Nephron progenitor cell (in vitro differentiated cells): ENCODE measurements at places on chromosomes 6 and 20.

DNA sequence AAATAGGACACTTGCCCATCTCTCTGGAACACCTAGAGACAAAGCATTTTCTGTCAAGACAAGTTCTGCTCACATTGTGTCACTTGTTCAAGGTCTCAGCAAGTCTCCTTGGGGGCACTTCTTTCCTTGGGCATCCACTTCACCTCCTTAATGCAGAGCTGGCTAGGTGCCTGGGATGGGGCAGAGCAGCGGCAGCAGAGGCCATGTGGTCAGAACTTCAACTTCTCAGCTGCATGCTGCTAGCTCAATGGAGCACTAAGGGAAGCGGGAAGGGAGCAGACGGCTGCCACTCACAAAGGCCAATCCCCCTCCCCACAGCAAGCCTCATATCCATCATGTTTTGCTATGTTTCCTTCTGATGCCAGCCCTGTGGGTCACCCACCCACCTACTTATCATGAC lies 31.5 kb downstream of the NEDD9 start:
- peaks cover 57% of the 10 kb centered on the region for H3K4me1 ChIP-seq
- no peaks in the 10 kb centered on the region for H3K27me3 ChIP-seq
- no peak overlapping the region for H3K27ac ChIP-seq

GRCh38 chr6:26311385-26312095 lies 53.5 kb upstream of the BTN3A2 start:
- peak overlapping the region; percentile 49 for H3K27ac ChIP-seq
- no peaks in the 10 kb centered on the region for H3K36me3 ChIP-seq
- H3K4me3 ChIP-seq = peak overlapping the region; percentile 86
- peaks cover 15% of the 10 kb centered on the region for H3K4me1 ChIP-seq
- DNase-seq = peak; percentile 32

- no peak overlapping the region for H3K27ac ChIP-seq
- H3K27me3 ChIP-seq = no peaks in the 10 kb centered on the region
- H3K4me1 ChIP-seq = no peaks in the 10 kb centered on the region
- no peak for DNase-seq
- no peak overlapping the region for H3K4me3 ChIP-seq
These were observed 1269.6 kb upstream of the CITED2 start for GRCh38 chr6:140644017-140644416.

DNA sequence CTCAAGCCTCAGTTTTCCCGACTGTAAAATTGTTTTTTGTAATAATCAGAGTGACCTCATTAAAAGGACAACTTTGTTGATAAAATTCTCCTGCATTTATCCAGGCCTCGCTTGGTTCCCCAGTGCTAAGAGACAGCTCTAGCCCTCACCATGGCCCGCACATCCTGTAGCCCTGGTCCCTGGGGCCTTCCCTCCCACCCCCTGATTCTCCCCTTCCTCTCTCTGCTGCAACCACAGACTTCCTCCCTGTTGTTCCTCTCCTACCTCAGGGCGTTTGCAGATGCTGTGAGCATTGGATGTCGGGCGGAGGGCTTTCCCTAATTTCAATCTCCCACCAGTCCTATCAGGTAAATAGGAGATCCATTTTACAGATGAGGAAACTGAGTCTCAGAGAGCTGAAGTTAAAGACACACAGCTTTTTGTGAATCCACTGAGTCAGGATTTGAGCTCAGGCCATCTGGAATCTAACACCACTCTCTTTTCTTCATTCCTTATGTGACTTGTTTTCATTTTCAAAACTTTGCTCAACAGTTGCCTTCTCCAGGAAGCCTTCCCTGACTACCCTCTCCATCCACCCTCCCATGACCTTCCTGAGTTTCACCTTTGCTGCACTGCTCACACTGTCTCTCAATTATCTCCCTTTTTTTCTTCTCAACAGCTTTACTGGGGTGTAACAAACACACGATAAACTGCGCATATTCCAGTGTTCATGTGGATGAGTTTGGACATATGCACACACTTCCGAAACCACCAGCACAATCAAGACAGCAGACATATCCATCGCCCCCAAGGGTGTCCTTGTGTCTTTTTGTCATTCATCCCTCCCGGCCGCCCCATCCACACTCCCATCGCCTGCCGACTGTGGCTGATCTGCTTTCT lies 107.1 kb downstream of the CEBPB start:
- no peaks in the 10 kb centered on the region for H3K36me3 ChIP-seq
- no peak overlapping the region for H3K4me3 ChIP-seq
- DNase-seq = no peak
- no peak overlapping the region for H3K27ac ChIP-seq
- H3K27me3 ChIP-seq = peaks cover 17% of the 10 kb centered on the region
- peaks cover 7% of the 10 kb centered on the region for H3K4me1 ChIP-seq

- no peak overlapping the region for H3K4me3 ChIP-seq
- peaks cover 2% of the 10 kb centered on the region for H3K27me3 ChIP-seq
- no peak overlapping the region for H3K27ac ChIP-seq
- no peak for DNase-seq
- H3K36me3 ChIP-seq = no peaks in the 10 kb centered on the region
- peaks cover 20% of the 10 kb centered on the region for H3K4me1 ChIP-seq
These were observed 92.7 kb upstream of the DTNBP1 start for GRCh38 chr6:15755526-15755925.

GRCh38 chr20:9837634-9838033 lies 1.2 kb downstream of the PAK5 start:
- H3K27ac ChIP-seq = no peak overlapping the region
- peaks cover 7% of the 10 kb centered on the region for H3K36me3 ChIP-seq
- peak overlapping the region; percentile 78 for H3K4me3 ChIP-seq

DNA sequence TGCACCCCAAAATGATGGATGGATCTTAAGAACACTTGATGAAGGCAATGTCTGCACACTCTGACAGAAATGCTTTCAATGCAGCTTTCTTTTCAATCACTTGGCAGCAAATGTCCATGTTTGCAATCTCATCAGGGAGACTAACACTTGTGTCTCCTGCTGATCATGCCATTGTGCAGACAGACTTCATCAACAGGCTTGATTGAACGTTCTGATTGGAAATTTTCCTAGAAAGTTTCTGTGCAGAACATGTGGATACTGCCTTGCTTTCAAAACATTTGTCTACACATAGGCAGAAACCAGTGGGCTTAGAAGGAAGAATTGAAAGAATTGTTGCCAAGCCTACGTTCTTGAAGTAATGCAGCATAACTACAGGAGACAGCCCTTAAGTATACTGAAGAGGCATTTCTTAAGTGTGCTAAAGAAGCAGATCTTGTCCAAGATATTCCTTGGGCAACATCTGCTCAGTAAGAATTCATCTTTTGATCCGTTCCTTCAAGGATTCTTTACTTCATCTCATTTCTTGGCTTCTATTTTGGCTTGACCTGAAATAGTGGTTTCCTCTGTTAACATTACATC lies 120.4 kb upstream of the PLCB4 start:
- peaks cover 42% of the 10 kb centered on the region for H3K4me1 ChIP-seq
- no peak overlapping the region for H3K4me3 ChIP-seq
- peaks cover 7% of the 10 kb centered on the region for H3K27me3 ChIP-seq
- H3K36me3 ChIP-seq = no peaks in the 10 kb centered on the region
- no peak for DNase-seq

DNA sequence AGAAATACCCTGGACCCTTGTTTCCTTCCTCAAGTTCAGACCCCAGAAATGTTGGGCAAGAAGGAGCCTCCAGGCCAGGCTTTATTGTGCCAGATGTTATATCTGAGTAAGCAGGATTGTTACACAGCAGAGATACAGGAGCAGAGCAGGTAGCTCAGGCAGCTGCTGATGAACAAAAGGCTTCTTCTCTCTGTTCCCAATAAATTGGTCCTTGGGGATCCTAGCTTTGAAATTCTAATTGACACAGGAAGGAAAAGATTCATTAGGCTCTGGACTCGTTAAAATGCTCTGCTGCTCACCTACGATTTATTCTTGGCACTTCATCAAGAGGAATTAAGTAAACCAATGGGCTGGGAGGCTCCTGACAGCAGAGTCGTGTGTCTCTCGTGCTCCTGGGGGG lies 54.2 kb downstream of the RALY start:
- peaks cover 41% of the 10 kb centered on the region for H3K4me1 ChIP-seq
- H3K27ac ChIP-seq = peak overlapping the region; percentile 46
- no peaks in the 10 kb centered on the region for H3K27me3 ChIP-seq
- DNase-seq = no peak
- peaks cover 13% of the 10 kb centered on the region for H3K36me3 ChIP-seq
- no peak overlapping the region for H3K4me3 ChIP-seq

GRCh38 chr20:51432875-51433274 lies 109.6 kb downstream of the NFATC2 start:
- DNase-seq = no peak
- H3K27me3 ChIP-seq = peaks cover 11% of the 10 kb centered on the region
- H3K4me3 ChIP-seq = no peak overlapping the region
- H3K4me1 ChIP-seq = peaks cover 47% of the 10 kb centered on the region

DNA sequence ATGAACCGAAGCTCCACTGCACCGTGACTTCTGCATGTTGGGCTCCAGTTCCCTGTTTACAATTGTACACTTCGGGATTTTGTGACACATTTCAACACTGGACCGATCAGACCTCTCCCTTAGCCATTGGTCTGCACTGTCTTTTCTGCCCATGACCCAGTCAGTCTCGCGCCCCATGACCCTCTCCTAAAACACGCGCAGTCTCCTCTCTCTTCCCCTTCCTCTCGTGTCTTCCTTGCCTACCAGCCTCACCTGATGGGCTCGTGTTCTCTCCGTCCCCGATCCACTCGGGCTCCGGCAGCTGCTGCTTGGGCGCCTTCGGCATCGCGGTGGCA lies 535 bp upstream of the ABCF1 start:
- H3K4me3 ChIP-seq = peak overlapping the region; percentile 95
- peak overlapping the region; percentile 30 for H3K27ac ChIP-seq
- peaks cover 16% of the 10 kb centered on the region for H3K27me3 ChIP-seq
- peaks cover 46% of the 10 kb centered on the region for H3K4me1 ChIP-seq
- H3K36me3 ChIP-seq = peaks cover 2% of the 10 kb centered on the region

- peaks cover 15% of the 10 kb centered on the region for H3K27me3 ChIP-seq
- peaks cover 37% of the 10 kb centered on the region for H3K4me1 ChIP-seq
- H3K4me3 ChIP-seq = no peak overlapping the region
- no peaks in the 10 kb centered on the region for H3K36me3 ChIP-seq
These were observed 91.6 kb downstream of the MRPL14 start for GRCh38 chr6:44035621-44036020.

- DNase-seq = no peak
- no peak overlapping the region for H3K4me3 ChIP-seq
- no peaks in the 10 kb centered on the region for H3K27me3 ChIP-seq
- H3K36me3 ChIP-seq = no peaks in the 10 kb centered on the region
- no peaks in the 10 kb centered on the region for H3K4me1 ChIP-seq
- H3K27ac ChIP-seq = no peak overlapping the region
These were observed 19.2 kb upstream of the POLR1H start for GRCh38 chr6:30041821-30042220.

- H3K27ac ChIP-seq = no peak overlapping the region
- DNase-seq = no peak
- H3K4me1 ChIP-seq = peaks cover 9% of the 10 kb centered on the region
- H3K36me3 ChIP-seq = no peaks in the 10 kb centered on the region
- peaks cover 12% of the 10 kb centered on the region for H3K27me3 ChIP-seq
These were observed 465.9 kb downstream of the KIF16B start for GRCh38 chr20:16107172-16107870.

DNA sequence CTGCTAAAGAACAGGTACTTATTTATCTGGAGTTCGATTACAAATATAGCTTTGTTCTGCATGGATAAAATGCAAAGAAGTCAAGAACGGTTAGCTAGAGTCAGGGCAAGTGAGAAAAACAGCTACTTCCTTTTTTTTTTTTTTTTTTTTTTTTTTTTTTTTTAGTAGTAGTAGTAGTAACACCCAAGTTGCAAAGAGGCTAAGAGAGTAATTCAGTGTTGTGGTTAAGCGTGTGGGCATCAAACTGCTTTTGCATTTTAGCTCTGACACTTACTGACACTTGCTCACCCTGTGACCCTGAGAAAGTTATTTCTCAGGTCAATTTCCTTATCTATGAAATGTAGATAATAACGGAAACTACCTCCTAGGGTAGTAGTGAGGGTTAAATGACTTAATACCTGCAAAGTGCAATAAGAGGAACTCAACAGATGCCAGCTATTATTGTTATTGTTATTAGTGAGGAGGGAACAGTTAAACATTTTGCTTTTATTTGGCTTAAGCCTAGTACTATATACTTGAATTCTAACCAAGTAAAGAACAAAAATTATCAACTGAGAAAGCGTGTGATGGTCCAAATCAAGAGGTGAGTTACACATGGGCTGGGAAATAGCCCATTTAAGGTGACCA lies 86.7 kb upstream of the BACH2 start:
- peaks cover 31% of the 10 kb centered on the region for H3K4me1 ChIP-seq
- H3K27me3 ChIP-seq = peaks cover 8% of the 10 kb centered on the region
- DNase-seq = no peak
- no peaks in the 10 kb centered on the region for H3K36me3 ChIP-seq
- H3K27ac ChIP-seq = no peak overlapping the region

DNA sequence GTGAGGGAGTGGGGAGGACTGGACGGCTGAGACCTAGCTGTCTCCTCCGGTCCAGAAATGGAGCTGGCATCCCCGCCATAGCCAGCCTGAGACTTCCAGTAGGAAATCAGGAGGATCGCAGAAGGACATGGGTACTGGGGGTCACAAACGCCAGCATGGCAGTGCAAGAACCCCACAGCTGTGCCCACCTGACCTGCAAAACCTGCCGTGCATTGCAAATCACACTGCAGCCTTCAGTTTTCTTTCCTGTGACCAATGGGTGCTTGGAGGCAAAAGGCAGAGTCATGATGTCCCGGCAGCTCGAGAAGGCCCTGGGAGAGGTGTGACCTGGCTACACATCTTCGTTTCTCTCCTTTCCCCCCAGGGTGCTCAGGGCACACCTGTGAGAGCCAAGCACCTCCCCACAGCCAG lies 23.3 kb upstream of the PHACTR3 start:
- peaks cover 9% of the 10 kb centered on the region for H3K4me1 ChIP-seq
- no peak overlapping the region for H3K4me3 ChIP-seq
- H3K27me3 ChIP-seq = peaks cover 75% of the 10 kb centered on the region
- no peak for DNase-seq
- H3K27ac ChIP-seq = no peak overlapping the region

DNA sequence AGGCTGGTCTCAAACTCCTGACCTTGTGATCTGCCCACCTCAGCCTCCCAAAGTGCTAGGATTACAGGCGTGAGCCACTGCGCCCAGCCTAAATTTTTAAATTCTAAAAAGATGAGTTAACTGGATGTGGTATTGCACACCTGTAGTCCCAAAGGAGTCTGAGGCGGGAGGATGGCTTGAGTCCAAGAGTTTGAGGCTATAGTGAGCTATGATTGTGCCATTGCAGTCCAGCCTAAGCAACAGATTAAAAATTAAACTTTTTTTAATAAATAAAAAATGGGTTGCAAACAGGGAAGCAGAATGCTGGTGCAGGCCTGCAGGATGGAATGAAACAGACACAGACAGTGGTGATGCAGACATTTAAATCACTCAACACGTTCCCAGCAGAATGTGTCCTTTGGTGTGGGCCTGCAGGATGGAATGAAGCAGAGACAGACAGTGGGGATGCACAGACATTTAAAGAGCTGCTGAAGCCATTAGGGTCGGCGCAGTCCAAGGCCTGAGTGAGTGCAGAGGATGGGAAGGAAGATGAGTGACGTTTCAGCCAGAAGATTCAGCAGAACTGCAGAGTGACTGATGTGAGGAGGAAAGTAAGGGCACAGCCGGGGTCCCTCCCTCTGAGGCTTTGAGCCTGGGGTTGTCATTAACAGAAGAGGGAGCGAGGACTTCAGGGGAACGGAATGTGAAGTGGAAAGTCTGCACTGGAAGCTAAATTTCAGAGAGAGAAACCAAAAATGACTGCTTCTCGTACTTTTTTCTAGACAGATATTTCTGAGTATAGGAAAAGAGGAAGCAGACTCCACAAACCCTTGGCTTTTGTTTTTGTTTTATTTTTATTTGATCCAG lies 117.5 kb downstream of the RIN2 start:
- H3K36me3 ChIP-seq = peaks cover 82% of the 10 kb centered on the region
- no peak for DNase-seq
- H3K4me3 ChIP-seq = no peak overlapping the region
- H3K27me3 ChIP-seq = peaks cover 5% of the 10 kb centered on the region
- peaks cover 14% of the 10 kb centered on the region for H3K4me1 ChIP-seq
- H3K27ac ChIP-seq = peak overlapping the region; percentile 95

GRCh38 chr6:21555197-21555596 lies 38.4 kb upstream of the SOX4 start:
- DNase-seq = no peak
- H3K4me1 ChIP-seq = no peaks in the 10 kb centered on the region
- H3K27me3 ChIP-seq = peaks cover 2% of the 10 kb centered on the region
- H3K4me3 ChIP-seq = no peak overlapping the region
